ENCODE measurements at places on chromosomes 4 and X.

DNA sequence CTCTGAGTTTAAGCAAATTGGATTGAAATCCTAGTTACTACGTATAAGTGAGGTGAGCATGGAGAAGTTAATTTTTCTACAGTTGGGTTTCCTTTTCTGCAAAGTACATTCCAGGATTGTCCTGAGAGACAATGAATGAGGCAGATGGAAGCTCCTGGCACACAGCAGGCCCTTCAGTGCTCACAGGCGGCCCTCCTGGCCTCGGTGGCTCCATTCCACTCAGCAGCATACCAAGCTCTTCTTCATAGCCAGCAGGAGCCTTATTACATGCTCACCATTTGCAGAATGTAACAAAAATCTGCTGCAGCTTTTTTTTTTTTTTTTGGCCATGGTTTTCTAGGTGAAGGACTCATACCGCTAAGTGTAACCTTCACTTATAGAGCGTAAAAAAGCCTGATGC lies 113.2 kb upstream of the FAM9B start:
- no peak for DNase-seq

DNA sequence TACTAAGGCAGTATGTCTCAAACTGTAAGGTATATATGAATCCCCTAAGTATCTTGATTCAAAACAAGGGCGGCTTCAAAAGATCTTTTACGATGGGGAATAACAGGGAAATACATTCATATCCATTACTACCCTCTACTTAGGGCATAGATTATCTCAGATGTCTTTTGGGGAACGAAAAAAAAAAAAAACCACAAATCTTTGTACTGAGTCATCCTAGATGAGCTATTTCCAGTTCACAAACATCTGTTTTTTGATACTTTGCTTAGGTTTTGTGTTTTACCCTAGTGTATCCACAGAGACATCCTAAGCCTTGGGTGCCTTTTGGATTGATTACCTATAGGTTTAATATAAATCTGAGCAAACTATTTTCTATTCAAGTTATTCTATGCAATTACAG lies 457.2 kb downstream of the NLGN4X start:
- DNase-seq, result no peak

GRCh38 chr4:138757432-138757831 lies 258.1 kb upstream of the NOCT start:
- DNase-seq, result no peak

- no peak for DNase-seq
Observed at GRCh38 chrX:13374364-13374763, 54.5 kb upstream of the ATXN3L start.

- DNase-seq, result no peak
Observed at GRCh38 chr4:183374950-183375555, 52.8 kb upstream of the CLDN24 start.

Measured in activated T-helper 2 cell treated with anti-CD3 and anti-CD28 coated beads, Interferon-gamma antibody, Interleukin-2, Interleukin-4, amounts not matched to agents 10 μg/mL and 5 μg/mL and 100 μg/mL, durations not matched to agents 14 hours and 24 hours and 36 hours (primary cell).